T-helper 2 cell treated with Interferon-gamma antibody and Interleukin-4, amounts not matched to agents 100 ng/mL and 5 ng/mL, for 36 hours (primary cell): ENCODE measurements at places on chromosomes 1 and 21. TPM values are rescaled to one million over a fixed set of nuclear protein-coding genes. Genes with fewer than 3 reads are reported as not detected.

The NID1 gene
- total RNA-seq, result 0.07 and 0.11 TPM in 2 replicates

The SIKE1 gene
- 56.4 and 59.3 TPM in 2 replicates for total RNA-seq

The SLC9C2 gene
- total RNA-seq, result not detected in 2 replicates

The SERTAD4 gene
- total RNA-seq, result not detected in 2 replicates

The LRRN2 gene
- total RNA-seq, result not detected in 2 replicates

The GPR52 gene
- 3.4 and 4.0 TPM in 2 replicates for total RNA-seq

The CNIH3 gene
- total RNA-seq, result 1.2 and 2.0 TPM in 2 replicates

The PIGR gene
- total RNA-seq, result not detected in 2 replicates

The SLFNL1 gene
- 0.20 and 0.27 TPM in 2 replicates for total RNA-seq

The CYP4A11 gene
- total RNA-seq, result not detected in 2 replicates

The FAM177B gene
- not detected in 2 replicates for total RNA-seq

The PAPPA2 gene
- 0.07 TPM in 1 of 2 replicates, not detected in the other for total RNA-seq

The TNNT2 gene
- not detected in 2 replicates for total RNA-seq

The KLF17 gene
- not detected in 2 replicates for total RNA-seq

The CAMK1G gene
- total RNA-seq, result not detected in 2 replicates

The PODN gene
- not detected in 2 replicates for total RNA-seq

The CDA gene
- total RNA-seq, result not detected in 2 replicates

The OR2L8 gene
- 0.30 TPM in 1 of 2 replicates, not detected in the other for total RNA-seq

The SPRR2F gene
- not detected in 2 replicates for total RNA-seq

The ARMH1 gene
- total RNA-seq, result 93.6 and 94.5 TPM in 2 replicates

The LDLRAD1 gene
- total RNA-seq, result not detected in 2 replicates

The ZNF692 gene
- total RNA-seq, result 64.3 and 67.8 TPM in 2 replicates

The GBP7 gene
- not detected in 2 replicates for total RNA-seq

The MASP2 gene
- 0.09 and 0.18 TPM in 2 replicates for total RNA-seq

The LRRC39 gene
- 0.39 and 0.64 TPM in 2 replicates for total RNA-seq

The PHC2 gene
- 41.3 and 46.6 TPM in 2 replicates for total RNA-seq

The CDKN2C gene
- 43.5 and 45.2 TPM in 2 replicates for total RNA-seq

The CITED4 gene
- total RNA-seq, result 8.5 and 9.5 TPM in 2 replicates

The COL24A1 gene
- total RNA-seq, result not detected in 2 replicates

The MCOLN2 gene
- total RNA-seq, result 41.5 and 42.7 TPM in 2 replicates

The TMEM200B gene
- not detected in 2 replicates for total RNA-seq

The TMCC2 gene
- 0.98 and 1.0 TPM in 2 replicates for total RNA-seq

The RCSD1 gene
- total RNA-seq, result 176 and 177 TPM in 2 replicates

The UTS2 gene
- total RNA-seq, result not detected in 2 replicates

The AADACL3 gene
- not detected in 2 replicates for total RNA-seq

The GIPC2 gene
- 0.05 and 0.07 TPM in 2 replicates for total RNA-seq

The NOS1AP gene
- not detected in 2 replicates for total RNA-seq

The CHODL gene
- not detected in 2 replicates for total RNA-seq

The LCE1E gene
- not detected in 2 replicates for total RNA-seq

The RAB42 gene
- total RNA-seq, result 0.09 and 0.14 TPM in 2 replicates

The TGFBR3 gene
- 14.1 and 14.5 TPM in 2 replicates for total RNA-seq

The MTARC2 gene
- total RNA-seq, result not detected in 2 replicates

The ANKRD65 gene
- not detected in 2 replicates for total RNA-seq

The APOBEC4 gene
- not detected in 2 replicates for total RNA-seq

The PTPRC gene
- total RNA-seq, result 552 and 571 TPM in 2 replicates

The LHX8 gene
- total RNA-seq, result not detected in 2 replicates

The TMEM51 gene
- not detected in 2 replicates for total RNA-seq

The GRHL3 gene
- total RNA-seq, result not detected in 2 replicates
